ENCODE measurements at places on chromosomes 2 and 18.

DNA sequence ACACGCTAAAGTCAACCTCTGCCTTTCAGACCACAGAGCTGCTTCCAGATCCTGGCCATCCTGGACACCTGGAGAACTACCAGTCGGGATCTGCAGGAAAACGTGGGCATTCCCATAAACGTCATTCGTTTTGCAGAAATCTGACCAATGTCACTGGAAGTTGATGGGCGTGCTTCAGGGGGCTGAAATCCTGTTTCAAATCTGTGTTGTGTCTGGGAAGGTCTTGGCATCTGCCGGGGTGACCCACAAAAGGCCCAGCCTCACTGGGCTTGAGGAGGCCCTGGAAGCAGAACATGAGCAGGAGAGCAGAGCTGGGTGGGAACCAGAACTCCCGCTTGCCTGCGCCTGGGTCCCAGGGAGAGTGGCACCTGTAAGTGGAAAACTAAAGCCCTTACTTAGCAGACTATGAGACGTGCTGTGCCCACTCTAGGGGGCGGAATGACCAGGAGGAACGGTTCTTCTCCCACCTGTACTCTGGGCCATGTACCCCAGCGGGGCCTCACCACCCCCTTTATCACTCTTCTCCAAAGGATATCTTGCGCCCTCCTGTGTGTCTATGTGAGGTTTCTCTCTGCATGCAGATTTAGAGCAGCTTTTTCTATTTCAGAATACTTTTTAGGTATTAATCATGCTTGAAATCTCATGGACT lies 200.9 kb downstream of the FAM210A start:
- DNase-seq = no peak

GRCh38 chr2:4357121-4357520 lies 653.7 kb downstream of the DCDC2C start:
- DNase-seq = no peak

DNA sequence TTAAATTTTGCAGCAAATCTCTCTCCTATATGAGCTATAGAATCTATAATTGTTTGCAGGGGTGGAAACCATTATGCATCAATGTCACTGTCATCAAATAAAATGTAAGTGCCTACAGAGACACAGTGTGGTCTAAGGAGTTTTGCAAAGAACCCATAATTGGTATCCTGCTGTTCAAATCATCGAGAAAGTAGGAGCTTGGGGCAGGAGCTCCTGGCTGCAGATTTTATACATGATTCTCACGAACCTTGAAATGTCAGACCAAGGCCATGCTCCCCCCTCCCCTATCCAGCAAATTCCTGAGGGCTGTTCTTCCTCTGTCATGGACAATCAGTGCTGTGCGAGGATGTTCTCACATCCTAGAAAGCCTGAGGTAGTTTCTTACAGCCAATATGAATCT lies 119.5 kb upstream of the CYRIA start:
- DNase-seq = no peak

DNA sequence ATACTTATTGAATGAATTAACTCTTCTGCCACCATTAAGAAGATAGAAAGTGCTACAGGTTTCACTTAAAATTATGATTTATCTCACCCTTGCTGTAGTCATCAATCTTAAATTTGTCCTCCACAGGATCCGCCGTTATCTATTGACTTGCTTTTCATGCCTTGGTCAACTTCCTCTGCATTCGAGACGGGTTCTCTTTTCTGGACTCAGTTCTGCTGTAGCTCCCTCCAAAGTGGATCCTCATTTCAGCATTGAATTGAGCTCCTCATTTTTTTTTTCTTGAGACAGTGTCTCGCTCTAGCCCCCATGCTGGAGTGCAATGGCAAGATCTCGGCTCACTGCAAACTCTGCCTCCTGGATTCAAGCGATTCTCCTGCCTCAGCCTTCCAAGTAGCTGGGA lies 27.6 kb downstream of the INPP5D start:
- DNase-seq = no peak

- no peak for DNase-seq
These were observed 998.0 kb upstream of the CDH2 start for GRCh38 chr18:29174891-29175290.

- no peak for DNase-seq
These were observed 131.7 kb upstream of the CTAGE1 start for GRCh38 chr18:22549260-22549937.

DNA sequence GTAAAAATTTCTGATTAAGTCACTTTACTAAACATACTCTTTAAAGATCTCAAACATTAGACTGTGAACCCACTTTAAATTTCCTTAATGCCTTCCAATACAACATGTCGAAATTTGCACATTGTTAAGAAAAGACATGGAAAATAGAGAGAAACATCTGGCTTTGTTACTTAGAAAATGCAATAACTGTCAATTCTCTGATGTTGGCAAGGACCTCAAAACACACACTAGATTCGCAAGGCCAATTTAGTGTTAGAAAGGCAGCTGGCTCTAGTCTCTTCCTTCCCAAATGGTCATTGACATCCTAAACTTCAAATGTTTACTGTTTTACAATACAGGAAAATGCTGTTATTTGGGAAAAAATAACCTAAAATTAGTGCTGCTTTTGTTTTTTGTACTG lies 110.6 kb downstream of the UPP2 start:
- DNase-seq = no peak

- no peak for DNase-seq
These were observed 16.7 kb upstream of the EPB41L5 start for GRCh38 chr2:119996148-119996547.

- DNase-seq = no peak
These were observed 20.8 kb downstream of the LDLRAD4 start for GRCh38 chr18:13239171-13239956.

DNA sequence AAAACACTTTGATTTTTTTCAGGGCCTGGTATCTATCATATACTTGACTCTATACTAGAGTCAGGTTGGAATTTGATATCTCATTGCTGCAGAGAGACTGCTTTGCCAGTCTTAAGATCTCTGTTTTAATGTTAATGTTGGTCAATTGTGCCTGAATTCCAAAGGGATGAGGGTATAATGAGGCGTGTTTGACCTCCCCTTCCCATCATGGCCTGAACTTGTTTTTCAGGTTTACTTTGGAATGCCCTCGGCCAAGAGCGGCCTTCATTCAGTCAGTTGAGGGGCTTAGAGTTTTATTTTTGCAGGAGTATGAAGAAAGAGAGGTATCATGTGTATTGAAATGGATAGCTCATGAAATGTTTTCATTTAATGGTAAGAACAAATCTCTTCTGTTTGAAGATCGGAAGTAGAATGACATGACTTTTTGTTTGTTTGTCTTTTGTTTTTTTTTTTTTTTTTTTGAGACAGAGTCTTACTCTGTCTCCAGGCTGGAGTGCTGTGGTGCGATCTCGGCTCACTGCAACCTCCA lies 119.0 kb downstream of the KIAA1328 start:
- no peak for DNase-seq

DNA sequence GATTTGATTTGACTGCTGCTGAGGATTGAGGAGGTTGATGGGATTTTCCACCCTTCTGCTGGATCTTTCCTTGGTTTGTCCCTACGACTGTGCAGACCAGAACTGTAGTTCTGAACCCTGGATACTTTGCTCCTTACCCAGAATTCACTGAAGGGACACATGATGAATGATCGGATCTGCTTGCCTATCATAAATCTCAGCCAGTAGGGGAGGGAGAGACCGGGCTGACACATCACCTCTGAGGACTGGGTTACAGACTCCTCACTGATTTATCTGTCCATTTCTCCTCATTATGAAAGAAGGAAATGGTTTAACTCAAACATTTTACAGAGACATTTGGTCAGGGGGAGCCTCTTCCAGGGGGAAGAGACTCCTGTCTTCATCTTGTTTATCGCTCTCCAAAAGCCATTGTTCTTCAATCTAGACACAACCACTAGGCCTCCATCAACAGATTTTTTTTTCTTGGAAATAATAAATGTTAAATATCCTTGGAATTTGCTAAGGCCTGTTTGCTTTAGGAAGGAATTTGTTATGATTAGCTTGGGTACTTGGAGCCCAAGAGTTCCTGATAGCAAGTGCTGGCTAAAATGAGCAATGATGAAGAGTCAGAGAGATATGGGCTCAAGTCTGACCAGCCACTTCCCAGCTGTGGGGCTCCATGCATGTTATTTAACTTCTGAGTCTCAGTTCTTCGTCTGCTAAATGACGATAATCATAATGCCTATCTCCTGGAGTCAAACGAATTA lies 925.5 kb downstream of the SLC4A3 start:
- no peak for DNase-seq

DNA sequence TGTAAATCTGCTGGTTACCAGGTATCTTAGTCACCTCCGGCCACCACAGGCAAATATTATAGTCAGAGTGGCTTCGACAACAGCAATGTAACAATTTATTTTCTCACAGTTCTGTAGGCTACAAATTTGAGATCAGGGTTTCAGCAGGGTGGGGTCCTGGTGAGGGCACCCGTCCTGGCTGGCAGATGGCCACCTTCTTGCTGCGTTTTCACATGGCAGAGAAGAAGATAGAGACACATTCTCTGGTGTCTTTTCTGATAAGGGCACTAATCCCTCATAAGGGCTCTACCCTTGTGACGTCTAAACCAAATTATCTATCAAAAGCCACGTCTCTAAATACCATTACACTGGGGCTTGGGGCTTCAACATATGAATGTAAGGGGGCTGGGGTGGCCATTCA lies 843.2 kb upstream of the FANCL start:
- DNase-seq = no peak

DNA sequence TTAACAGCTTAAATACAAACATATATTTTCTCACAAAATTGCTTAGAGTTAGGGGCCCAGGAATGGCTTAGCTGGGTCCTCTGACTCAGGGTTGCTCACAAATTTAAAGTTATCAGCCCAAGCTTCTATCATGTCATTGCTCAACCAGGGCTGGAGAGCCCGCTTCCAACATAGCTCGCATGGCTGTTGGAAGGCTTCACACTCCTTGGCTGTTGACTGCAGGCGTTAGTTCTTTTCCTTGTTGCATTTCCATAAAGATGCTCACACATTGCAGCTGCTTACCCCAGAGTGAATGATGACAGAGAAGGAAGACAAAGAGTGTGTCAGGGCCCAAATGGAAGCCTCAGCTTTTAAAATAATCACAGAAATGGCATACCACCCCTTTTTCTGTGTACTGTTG lies 62.9 kb upstream of the TFPI start:
- no peak for DNase-seq

GRCh38 chr2:99190548-99190947 lies 9.6 kb downstream of the MRPL30 start:
- no peak for DNase-seq

DNA sequence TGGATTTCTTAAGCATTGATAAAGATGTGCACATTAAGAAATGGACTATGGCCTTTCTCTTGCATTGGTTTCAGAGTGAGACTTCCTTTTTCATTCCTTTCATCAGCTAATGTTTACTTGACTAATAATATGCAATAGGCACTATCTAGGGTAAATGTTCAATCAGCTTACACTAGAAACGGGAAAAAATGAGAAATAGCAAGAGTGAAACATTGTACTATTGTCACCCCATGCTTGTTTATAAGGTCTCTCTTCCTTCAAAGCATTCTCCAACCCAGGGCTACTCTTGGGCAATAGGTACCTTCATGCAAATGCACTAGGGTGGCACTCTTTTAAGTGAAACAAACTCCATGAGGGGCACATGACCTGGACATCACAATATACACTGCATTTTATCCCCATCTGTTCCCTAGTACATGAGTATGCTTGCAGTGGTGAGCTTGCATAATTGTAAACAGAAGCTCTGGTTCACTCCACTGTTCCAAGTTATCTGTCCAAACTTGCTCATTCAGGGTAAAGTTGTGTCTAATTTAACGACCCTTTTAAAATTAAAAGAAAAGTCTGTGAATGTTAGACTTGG lies 402.3 kb downstream of the ERBB4 start:
- DNase-seq = no peak

DNA sequence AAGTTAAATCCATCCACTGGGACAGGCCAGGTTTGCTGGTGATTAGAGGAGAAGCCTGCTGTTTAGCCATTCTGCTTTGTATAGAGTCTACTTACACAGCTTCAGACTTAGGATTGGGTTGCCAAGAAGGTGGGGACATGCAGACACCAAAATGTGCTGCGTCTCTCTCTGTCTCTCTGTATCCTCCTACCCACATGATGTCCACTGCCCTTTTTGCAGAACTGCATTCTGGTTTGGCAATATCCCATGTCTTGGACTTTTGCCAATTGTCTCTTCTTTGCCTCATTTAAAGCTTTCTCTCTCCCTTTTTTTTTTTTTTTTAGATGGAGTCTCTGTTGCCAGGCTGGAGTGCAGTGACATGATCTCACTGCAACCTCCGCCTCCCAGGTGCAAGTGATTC lies 261.1 kb upstream of the FN1 start:
- no peak for DNase-seq

DNA sequence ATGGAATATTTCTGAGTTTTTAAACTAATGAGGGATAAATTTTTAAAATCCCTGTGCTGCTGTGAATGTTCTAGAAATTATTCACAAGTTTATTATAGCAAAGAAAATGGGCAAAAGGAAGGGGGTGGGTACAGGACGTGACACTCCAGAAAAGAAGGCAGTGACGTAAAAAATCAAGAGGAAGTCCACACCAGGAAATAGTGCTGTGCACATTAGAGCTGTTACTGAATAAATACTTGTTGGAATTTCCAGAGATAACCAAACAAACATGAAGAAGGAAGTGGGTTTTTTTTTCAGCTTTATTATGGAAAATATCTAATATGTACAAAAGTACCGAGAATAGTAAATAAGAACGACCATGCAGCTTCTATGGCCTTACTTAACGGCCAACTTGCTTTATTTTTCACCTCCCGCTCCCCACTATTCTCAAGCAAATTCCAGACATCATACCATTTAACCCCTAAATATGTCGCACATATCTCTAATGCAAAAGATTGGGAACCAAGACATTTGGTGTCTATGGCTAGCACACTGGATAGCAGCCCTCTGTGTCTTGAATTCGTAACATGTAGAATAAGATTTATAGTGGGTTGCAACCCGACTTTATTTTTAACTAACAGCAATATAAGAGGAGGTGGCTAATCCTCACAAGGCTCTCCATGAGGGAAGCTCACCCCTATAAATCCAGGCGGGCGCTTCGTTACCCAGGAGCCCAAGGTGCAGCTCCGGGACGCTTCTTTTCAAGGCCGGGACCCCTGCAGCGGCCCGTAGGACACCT lies 580 bp upstream of the NDUFV2 start:
- no peak for DNase-seq

DNA sequence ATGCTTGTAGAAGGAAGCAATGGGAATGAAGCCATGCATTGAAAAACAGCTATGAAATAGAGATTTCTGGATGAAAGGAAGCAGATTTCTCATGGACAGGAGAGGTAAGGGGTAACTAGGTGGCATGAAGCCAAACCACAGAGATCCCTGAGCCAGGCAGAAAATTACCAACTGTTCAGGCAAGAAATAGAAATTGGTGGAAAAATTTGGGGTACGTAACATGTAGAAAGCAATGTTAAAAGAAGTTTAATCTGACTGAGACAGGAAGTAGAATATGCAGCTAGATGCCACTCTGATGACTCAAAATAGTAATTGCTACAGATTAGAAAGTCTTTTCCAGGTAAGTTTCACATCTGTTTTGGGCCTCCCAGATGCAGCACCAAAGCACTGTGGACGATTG lies 928.5 kb upstream of the CELF4 start:
- DNase-seq = no peak

- DNase-seq = no peak
These were observed 892 bp downstream of the CELF4 start for GRCh38 chr18:37564711-37565100.

GRCh38 chr2:9637330-9637729 lies 6.5 kb upstream of the YWHAQ start:
- DNase-seq = no peak

Data from stimulated activated CD4-positive, alpha-beta T cell treated with anti-CD3 and anti-CD28 coated beads, Interleukin-1b, Interleukin-23, amount 100 ng/mL, for 1 hour (primary cell).